Muscle of leg (tissue), 16 donors: ENCODE measurements at places on chromosomes 6 and 20. TPM values are rescaled to one million over a fixed set of nuclear protein-coding genes. Genes with fewer than 3 reads are reported as not detected.

Gene CLVS2
- 0.53 TPM for total RNA-seq

Gene KCNK17
- 0.44 TPM for total RNA-seq

Gene KCNK16
- not detected for total RNA-seq

Gene CAP2
- total RNA-seq: 56.3 TPM

Gene MYCT1
- 18.3 TPM for total RNA-seq

Gene HLA-DQA1
- 2.6 TPM for total RNA-seq

Gene HDGFL1
- not detected for total RNA-seq

Gene ANGPT4
- 0.04 TPM for total RNA-seq
